CD8-positive, alpha-beta memory T cell (primary cell): ENCODE measurements at places on chromosomes 6 and 20.

DNA sequence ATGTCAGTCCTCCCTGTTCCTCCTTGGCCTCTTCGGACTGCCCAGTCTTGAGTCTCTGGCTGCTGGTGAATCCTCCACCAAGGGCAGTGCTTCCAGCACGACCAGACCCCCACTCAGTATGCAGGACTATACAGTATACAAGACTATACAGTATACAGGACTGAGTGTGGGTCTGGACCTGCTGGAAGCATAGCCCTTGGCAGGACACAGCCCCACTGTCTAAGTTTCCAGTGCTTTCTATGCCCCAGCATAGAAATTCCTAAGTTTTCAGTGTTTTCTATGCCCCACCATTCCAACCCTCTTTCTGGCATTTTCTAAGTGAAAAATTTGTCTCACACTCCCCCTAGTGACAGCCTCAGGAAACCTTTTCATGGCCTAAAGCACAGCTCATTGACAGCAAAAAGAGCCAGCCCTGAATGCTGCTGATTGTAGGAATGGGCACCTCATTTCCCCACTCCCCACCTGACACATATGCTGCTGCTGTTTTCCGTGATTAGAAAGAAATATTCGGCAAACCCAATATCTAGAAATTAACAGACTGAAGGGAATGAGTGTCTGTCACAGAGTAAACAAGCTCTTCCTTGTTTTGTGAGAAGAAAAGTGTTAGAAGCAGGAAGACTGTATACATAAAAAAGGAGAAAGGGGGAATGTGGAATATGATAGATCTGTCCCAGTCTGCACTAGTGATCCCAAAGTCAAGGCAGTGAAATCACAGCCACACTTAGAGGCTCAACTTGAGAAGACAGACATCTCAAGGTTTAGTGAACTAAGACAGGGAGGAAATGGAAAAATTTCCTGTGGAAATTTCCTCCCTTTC is 206.9 kb downstream of the IBTK start:
- no peak for DNase-seq

- DNase-seq = no peak
Measured at GRCh38 chr6:119446115-119446554, 96.6 kb upstream of the MAN1A1 start.

DNA sequence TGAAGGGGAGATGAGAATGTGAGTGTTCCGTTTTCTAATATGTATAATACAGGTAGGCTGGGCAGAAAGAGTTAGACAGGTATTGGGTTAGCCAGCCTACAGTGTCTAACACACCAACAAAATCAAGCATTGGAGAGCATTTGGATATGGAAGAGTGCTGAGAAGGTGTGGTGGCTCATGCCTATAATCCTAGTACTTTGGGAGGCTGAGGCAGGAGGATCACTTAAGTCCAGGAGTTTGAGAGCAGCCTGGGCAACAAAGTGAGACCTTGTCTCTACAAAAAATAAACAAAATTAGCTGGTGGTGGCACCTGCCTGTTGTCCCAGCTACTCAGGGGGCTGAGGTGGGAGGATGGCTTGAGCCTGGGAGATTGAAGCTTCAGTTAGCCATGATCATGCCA is 38.6 kb upstream of the SLC23A2 start:
- no peak for DNase-seq

DNA sequence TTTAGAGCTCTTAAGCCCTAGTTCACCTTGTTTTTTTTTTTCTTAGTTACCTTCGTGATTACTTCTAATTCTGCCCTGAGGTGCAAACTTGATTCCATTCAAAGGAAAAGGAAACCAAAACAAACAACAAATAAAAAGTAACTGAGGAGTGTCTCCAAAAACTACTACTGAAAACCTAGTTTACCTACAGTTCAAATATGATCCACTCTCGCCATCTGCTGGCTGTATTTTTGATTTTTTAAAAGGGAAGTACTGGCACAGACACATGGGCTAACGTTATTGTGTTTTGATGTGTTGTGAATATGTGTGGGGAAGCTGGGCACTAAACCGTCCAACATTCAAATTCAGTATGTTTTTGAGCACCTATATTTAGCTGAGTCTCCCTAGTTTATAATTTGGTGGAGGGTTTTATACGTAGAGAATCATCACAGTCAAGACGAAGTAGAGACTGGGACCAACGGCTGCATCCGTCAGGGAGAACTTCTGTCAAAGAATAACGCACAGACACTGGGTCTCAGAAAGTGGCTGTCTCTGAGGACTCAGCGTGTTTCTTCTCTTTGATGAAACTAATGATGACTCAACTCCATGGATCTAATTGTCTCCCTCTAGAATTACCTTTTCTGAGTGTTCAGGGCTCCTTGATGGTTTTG is 373.5 kb upstream of the BTBD3 start:
- DNase-seq = no peak

DNA sequence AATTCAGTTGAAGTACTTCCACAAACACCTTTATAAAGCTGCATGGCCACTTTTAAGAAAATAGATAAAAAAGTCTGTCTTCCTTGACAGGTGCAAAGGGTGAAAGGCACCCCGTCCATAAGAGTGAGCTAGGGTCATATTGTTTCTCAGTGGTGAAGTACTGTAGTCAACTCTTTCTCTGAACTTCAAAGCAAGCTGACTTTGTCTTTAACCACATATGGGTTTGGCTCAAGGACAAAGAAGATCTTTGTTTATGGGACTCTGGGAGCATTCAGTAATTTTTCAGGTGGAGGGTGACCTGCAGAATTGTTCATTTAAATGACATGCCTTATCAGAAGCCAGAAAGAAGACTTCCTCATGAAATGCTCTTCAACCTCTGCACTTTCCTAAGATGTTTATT is 49.3 kb upstream of the KLHL31 start:
- no peak for DNase-seq

DNA sequence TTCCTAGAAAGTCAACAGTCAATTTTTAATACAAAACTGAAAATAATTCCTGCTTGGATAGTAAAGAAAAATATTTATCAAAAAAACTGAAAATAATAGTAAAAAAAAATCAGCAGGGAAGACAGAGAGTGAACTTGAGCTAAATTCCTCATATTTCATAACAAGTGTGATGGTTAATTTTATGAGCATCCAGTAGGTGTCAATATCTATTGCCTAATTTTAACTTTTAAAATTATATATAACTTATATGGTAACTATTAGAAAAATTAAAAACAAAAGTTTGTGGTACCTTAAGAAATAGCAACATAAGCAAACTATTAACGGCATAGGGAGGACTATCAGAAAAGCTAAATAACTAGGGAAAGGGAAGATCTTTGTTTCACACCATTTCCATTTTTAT is 2.1 kb downstream of the EPM2A start:
- DNase-seq = no peak

DNA sequence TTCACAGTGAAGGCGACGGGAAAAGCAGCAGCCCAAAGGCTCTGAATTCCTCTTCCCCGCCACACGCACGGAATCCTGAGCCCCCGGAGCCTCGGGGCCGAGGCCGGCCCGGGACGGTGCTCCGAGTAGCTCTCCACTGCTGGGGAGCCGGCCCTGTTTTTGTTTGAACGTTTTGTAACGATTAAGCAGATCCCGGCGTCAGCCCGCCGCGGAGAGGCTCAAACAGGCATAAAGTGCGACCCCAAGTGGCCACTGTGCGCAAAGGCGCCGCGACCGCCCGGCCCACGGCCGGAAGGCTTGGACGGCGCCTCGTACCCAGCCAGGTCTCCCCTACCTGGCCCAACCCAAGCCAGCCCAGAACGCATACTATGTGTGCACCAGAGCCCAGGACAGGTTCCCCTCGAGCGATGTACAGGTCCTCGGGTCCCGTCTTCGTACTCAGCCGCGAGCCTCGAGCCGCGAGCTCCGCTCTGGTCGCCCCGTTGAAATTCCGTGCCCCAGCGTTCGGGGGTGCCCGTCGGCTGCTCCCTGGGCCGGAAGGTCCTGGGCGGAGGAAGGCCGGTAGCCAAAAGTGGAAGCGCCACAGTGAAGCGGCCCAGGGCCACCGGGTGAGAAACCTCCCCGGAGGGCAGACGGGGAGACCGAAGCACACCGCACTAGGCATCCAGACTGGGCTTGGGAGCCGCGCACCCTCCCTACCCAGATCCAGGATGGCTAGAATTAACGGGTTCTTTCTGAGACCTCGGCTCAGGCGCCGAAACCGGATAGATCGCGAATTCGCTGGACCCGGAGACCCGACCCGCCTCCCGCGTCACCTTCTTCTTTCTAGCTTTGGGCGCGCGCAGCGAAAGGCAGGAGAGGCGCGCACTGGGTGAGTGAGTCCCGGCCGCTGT is 1.2 kb upstream of the MAFB start:
- DNase-seq = peak; percentile 56

GRCh38 chr20:21031666-21032065 is 74.5 kb downstream of the LINC00237 start:
- DNase-seq = no peak

- no peak for DNase-seq
Measured at GRCh38 chr6:124777863-124778262, 184.4 kb upstream of the RNF217 start.

- DNase-seq = no peak
Measured at GRCh38 chr6:2876210-2877056, 26.7 kb downstream of the SERPINB9 start.

- DNase-seq = no peak
Measured at GRCh38 chr20:24102290-24102689, 113.7 kb upstream of the GGTLC1 start.

DNA sequence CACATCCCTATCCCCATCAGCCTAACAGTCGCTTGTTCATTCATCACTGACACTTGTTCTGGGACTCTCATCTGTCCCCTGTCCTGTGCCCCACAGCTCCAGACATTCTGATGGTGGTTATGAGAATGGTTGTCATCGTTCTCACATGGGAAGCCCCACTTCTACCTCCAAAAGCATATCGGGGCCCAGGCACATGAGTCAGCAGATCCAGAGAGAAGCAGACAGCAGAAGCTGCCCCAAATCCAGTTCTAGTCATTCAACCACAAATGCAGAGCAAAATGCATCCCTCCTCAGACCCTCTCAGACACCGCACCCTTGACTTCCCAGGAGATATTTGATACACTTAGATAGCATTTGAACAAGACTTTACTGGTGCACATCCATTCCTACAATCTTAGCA is 106.0 kb downstream of the FOXF2 start:
- DNase-seq = no peak

GRCh38 chr20:49906101-49906604 is 9.2 kb downstream of the SPATA2 start:
- no peak for DNase-seq

- DNase-seq = no peak
Measured at GRCh38 chr20:59807909-59808728, 125.3 kb downstream of the SYCP2 start.

- no peak for DNase-seq
Measured at GRCh38 chr6:32790306-32790705, 26.5 kb downstream of the HLA-DOB start.

DNA sequence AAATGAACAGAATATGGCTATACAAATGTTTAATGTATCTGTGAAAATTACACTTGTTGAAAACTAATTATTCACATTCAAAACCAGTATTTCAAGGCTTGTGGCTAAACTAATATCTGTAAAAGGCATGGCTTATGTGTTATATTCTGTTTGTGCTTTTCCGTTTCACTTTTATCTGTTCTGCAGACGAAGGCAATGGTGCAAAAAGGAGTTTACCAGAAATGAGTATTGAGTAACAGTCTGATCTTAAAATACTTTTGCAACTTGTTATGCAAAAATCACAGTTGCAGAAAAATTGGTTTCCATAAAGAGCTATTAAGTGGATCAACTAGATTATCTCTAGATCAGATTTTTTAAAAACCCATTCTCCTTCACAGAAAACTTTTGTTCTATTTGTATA is 9.4 kb upstream of the STX11 start:
- DNase-seq = no peak

- DNase-seq = no peak
Measured at GRCh38 chr6:135586388-135586787, 88.8 kb upstream of the AHI1 start.

- no peak for DNase-seq
Measured at GRCh38 chr6:14269436-14269835, 151.9 kb downstream of the CD83 start.

DNA sequence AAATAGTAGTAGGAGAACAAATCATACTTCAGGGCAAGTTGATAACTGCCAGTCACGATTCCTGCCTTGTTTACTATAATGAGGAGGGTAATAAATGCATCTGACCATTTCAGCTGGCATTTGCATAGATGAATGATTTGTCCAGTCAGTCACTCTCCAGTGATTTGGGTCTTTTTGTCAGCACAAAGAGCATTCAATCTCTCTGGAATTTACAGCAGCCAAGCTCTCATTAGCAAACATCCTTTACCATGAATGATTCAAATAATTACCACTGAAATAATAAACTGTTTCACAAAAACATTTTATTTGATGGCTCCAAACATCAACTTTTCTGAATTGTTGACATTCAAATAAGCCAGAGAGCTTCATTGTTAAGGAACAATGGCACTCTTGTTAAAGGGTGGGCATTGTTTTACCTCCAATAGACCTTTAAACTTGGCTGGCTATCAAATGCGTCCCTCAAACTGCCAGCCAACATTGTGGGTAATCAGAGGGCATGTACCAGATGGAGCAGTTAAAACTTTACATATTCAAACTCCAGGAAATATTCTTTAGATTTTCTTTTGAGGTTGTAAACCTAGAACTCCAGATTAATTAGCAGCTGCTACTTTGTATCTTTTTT is 30.0 kb upstream of the FBXL4 start:
- no peak for DNase-seq

- no peak for DNase-seq
Measured at GRCh38 chr20:64191002-64191401, 26.8 kb downstream of the MYT1 start.

DNA sequence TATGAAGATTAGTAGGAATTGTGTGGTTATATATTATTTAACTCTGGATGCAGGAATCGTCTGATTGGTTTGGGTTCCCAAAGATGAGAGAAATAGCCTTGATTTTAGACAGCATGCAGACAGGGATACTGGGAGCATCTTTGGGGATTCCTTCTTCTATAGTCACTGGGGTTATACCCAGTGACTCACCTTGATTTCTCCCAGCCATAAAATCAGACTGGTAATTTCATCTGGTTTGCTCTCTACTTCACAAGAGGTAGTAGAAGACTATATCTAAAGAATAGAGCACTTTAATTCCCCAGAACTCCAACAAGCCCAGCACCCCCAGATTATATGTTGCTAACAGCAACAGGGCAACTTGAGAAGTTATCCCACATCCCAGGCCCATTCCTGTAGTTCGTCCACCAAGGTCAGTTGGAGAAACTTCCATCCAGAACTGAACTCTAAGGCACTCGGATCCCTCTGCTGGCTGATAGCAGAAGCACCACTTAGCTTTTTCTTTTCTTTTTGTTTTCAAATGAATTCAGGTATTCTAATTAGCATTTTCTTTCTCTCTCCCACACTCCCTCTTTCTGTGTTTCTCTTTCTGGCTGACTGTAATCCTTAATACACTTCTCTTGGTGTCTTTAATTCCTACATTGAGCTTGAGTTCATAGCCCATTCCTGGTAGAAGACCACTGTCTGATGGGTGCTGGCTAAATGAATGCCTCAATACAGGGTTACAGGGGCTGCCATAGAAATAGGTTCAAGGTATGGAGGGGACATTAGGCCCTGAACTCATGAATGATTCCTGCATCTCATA is 20.4 kb upstream of the EFHC1 start:
- peak; percentile 30 for DNase-seq

- DNase-seq = no peak
Measured at GRCh38 chr20:33437141-33437911, 6.2 kb downstream of the SNTA1 start.

GRCh38 chr20:33262658-33263065 is 20.4 kb upstream of the BPIFB1 start:
- no peak for DNase-seq
